ENCODE measurements at places on chromosomes 1 and 21. TPM values are rescaled to one million over a fixed set of nuclear protein-coding genes. Genes with fewer than 3 reads are reported as not detected.
A peak's percentile ranks its signal among the peaks of the same experiment; 100 is the strongest.

The DNALI1 gene
- total RNA-seq = 4.0 TPM

The TAS1R1 gene
- total RNA-seq = 0.15 TPM

GRCh38 chr1:101314244-101314643 lies 77.4 kb downstream of the S1PR1 start:
- no peak for DNase-seq

- no peak for DNase-seq
These were observed 7.9 kb downstream of the TEX35 start for GRCh38 chr1:178520803-178521202.

DNA sequence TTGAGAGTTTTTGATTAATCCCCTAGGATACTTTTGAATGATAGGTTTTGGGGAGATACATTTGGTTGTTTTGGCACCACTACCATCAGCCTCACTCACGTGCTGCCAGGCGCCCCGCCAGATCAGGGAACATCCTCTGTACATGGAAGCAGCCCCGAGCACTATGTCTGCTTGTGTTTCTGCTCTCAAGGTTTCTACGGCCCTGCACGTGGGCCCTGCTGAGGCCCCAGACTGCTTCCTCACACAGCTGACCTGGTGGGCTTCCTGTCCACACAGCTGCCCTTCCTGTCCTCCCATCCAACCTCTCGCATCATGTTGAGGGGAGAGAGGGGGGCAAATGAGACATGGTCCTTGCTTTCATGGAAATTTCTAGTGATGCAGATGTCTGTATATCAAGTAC lies 20.0 kb downstream of the ADARB1 start:
- DNase-seq = no peak

GRCh38 chr1:114310695-114311271 lies 157.1 kb upstream of the SYT6 start:
- no peak for DNase-seq

GRCh38 chr21:38945545-38946245 lies 140.0 kb downstream of the ETS2 start:
- DNase-seq = peak; percentile 85

GRCh38 chr1:159171688-159172501 lies 480 bp downstream of the CADM3 start:
- DNase-seq = peak; percentile 87

- DNase-seq = peak; percentile 92
These were observed 1.8 kb upstream of the CSMD2 start for GRCh38 chr1:34166625-34167361.

- no peak for DNase-seq
These were observed 3.2 kb upstream of the GSTM2 start for GRCh38 chr1:109664671-109665070.
